ENCODE measurements at places on chromosomes 7 and 10.

DNA sequence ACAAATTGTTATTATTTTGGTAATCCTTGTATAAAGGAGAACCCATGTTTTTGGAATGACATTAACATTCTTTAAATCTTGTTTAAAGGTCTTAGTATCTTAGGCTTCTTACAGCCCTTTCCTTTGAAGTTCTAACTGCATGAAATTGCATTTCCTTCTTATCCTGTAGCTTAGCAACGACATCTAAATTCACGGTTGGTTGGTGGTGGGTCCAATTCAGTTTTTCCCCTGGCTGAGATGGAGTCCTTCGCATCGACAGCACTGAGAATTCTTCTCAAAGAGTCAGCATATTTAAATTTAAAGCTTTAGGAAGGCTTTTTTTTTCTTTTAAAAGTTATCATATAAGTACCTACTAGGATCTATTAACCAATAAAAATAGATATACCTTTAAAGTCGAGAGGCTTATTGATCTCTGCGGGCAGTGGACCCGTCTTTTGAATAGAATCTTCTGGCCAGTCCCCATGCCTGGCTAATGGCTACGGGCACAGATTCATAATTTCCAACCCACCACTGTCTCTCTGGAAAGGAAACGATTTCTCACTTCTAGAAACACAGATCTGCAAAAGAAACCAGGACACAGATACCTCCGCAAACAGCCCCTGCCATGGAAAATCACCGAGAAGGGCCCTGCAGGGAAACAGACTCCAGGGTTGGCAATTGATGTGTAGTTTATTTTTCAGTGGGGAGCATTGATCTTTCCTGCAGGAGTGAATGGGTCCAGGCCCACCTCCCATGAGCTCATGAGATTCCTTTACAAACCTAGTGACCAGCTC lies 63.4 kb downstream of the RAMP3 start:
- DNase-seq: no peak

- no peak for DNase-seq
Measured at GRCh38 chr10:77027141-77027540, 610.5 kb downstream of the KCNMA1 start.

DNA sequence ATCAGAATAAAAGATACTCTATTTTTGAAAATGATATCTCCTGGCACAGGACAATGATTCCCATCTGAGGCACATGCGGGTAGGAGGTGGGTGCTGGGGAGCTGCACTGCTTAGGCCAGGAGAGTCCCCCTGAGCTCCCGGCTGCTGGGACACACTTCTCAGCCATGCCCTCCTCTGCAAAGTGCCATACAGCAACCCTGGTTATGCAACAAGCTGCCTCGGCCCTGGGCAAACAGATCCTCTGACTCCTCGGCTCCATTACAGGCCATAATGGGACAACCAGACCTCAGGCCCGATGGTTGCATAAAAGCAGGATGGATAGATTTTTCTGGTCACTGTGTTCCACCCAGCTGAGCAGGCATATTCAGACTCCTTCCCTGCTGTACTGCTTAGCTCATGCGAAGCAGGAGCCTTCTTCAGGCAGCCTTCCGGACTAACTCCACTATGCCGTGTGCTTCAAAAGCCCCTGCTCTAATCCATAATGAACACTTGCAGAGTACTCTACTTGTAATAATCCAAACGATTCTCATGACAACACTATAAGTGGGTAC lies 6.5 kb upstream of the LEP start:
- DNase-seq: no peak

DNA sequence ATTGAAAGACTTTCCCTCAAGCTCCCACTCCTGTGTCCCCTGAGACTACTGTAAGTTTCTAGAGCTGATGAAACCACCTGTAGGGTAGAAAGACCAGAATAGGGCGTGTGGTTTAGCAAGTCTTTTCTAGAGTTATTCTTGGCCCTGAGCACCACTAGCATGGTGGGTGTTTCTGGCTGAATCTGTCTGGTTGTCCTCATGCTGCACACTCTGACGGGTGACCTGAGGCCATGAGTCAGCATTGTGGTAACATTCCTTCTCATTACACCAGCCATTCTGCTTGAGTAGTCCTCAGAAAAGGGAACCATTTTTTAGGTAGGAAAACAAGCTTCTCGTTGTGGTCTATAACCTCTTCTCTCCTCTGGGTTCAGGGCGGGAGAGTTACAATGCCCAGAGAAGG lies 250.3 kb downstream of the SNX13 start:
- no peak for DNase-seq

GRCh38 chr7:29987811-29988317 lies 1.7 kb downstream of the SCRN1 start:
- DNase-seq: no peak

DNA sequence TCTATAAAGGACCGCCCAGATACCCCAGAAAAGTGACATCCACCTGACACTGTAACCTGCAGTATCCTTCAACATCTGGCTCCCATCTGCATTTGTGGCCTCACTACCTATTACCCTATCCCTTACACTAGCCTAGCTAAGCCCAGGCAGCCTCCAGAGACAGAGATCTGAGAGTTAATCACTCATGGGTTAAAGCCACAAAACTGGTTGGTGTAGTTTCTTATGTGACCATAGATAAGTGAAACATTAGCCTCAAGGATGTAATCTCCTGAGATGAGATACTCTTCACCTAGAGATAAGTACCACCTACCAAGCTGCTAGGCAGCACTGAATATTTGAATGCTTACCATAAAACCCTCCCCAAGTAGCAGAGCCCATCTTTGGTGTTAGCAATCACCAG lies 35.4 kb downstream of the CTTNBP2 start:
- no peak for DNase-seq

- DNase-seq: no peak
Measured at GRCh38 chr10:86693721-86694369, 25.5 kb downstream of the LDB3 start.

GRCh38 chr10:113893570-113893969 lies 39.1 kb downstream of the NHLRC2 start:
- DNase-seq: no peak

DNA sequence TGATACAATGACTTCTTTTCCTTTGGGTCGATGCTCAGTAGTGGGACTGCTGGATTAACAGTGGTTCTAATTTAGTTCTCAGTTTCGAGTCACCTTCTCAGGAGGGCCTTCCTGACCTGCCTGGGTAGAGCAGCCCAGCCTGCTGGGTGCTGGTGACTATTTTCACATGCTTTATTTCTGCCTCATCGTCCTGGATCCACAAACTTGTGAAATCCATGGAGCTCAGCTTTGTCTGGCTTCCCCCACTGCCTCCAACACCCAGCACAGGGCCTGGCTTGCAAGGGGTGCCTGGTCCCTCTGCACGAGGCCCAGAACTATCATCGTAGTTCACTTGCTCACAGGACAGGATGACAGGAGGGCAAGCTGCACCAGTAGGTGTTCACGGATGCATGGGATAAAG lies 46.9 kb downstream of the SPOCK2 start:
- DNase-seq: no peak

GRCh38 chr10:35451151-35452016 lies 115.1 kb downstream of the CCNY start:
- no peak for DNase-seq

DNA sequence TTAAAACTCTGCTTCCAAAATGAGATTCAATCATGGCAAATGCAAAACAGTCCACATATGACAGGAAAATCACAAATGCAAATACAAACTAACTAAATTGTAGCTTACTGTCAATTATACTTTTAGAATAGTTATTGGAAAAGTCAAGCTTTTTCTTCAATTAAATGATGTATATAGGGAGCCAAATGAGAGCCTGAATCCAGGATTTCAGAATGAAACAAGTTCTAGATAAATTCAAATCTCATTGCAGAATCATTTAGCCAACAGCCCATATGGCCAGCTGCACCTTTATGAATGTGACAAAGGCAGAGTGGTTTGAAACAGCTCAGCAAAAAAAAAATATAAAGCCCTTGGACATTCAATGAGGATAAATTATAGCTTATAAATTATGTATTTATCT lies 82.2 kb upstream of the SCIN start:
- no peak for DNase-seq

DNA sequence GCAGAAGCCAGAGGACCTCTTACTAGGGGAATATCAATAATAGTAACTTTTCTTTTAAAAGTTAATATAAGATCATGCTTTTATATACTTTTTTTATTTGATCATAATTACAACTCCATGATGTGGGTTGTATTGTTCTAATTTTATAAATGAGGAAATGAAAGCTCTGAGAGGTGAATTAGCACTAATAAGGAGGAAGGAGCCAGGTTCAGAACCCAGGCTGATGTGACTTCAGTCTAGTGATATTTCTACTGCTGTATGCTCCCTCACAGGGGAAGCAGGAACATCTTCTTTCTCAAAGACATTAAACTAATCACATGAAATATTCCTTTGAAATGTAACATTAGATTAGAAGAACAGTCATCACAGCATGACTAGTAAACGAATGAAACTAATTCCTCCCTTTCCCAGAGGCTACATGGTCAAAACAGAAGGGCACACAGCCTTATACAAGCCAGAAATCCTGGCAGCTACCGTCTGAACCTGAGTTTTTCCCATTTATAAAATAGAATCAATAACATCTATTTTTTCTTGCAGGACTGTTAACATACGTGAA lies 81.4 kb upstream of the GJD4 start:
- DNase-seq: no peak

DNA sequence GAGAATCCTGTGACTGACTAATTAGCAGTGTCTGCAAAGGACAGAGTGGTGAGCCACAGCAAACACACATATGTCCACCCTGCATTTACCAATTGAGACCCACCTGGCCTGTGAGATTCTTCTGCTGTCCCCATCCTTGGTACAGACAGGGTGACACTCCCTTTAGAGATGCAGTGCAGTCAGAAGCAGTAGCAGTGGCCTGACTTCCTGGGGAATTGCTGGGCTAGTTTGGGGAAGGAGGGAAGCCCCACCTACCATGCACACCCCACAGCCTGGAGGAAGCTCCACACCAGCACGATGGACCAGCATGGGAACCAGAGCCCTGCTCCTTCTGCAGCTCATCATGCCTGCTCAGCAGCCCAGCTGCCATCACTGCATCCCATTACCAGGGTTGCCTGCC lies 924.9 kb upstream of the ZNF722 start:
- no peak for DNase-seq

DNA sequence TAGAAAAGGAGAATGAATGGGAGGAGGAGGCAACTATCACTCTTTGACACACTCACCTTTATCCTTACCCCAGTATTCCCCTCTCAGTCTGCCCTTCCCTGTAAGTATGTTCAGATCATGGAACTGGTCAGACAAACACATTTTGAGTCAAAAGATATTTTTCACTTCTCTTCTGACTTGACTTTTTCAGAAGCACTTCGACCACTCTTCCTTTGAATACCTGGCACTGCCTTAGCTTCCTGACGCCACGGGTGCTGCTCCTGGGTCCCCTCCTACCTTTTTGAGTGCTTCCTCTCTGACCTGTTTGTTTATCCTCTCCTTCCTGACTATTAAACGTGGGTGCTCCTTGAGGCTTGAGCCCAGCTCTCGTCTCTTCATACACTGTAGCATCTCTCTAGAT lies 19.8 kb upstream of the C10orf67 start:
- DNase-seq: no peak

DNA sequence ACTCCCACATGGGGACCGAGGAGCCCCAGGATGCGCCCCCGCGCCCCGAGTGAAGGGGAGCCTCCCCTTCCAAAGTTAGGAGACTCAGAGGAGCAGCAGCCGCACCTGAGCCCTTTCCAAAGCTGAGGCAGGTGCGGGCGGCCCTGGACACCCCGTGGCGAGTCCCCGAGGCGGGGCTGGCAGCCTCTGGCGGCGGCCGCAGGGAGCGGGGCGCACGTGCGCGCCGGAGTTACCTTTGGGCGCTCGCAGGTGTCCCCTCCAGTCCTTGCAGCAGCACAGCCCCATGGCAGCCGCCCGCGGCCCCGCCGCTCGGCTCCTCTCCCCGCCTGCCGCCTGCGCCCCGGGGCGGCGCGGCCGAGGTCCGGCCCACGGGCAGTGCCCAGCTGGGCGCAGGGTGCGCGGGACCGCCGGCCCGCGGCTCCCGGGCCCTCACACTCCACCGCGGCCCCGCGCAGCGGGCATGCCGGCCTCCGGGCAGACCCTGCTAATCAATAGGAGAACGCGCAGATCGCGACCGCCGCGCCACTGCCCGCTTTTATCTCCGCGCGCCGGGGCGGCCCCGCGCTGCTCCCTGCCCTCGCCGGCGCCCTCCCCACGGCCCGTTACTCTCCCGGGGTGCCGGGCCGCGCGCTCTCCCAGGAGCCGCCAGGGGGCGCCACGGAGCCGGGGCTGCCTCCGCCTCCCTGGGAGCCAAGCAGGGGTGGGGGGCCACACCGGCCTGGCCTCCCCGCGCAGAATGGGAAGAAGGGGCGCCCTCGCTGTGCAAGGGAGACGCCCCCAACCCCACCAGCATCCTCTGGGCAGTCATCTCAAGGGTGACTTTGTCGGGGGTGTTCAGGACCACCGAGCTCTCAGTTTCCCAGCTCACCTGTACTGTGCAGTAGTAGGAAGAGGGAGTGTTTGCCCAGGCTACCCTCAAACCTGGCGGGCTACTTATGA lies 80.8 kb downstream of the ARHGAP22 start:
- DNase-seq: no peak

DNA sequence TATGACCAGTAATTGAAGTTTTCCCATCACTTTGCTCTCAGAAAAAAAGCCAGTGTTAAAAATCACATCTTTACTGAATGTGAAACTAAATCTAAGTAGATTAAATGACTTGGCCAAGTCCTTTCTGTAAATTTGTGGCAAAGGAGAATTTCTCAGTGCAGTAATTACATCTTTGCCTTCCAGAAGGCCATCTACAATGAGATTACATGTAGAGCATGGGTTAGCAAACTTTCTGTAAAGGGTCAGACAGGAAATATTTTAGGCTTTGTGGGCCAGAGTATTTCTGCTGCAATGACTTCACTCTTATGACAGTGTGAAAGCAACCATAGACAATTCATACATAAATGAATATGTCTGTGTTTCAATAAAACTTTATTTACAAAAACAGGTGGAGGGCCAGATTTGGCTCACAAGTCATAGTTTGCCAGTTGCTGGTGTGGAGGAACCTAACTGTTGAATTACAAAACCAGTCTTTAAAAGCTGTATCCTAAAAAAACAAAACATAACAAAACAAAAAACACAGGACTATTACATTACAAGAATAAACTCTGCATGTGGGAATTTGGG lies 191.0 kb downstream of the TAX1BP1 start:
- no peak for DNase-seq

GRCh38 chr10:121042342-121042741 lies 191.2 kb downstream of the WDR11 start:
- no peak for DNase-seq

GRCh38 chr10:21832821-21833130 lies 170.8 kb downstream of the DNAJC1 start:
- DNase-seq: no peak

- DNase-seq: no peak
Measured at GRCh38 chr10:30413996-30414576, 19.9 kb upstream of the MAP3K8 start.

- no peak for DNase-seq
Measured at GRCh38 chr10:10878963-10879362, 138.7 kb upstream of the CELF2 start.

- DNase-seq: no peak
Measured at GRCh38 chr10:71270301-71271220, 48.5 kb upstream of the SLC29A3 start.

GRCh38 chr10:13977861-13978532 lies 352.7 kb downstream of the FRMD4A start:
- DNase-seq: no peak
